ENCODE measurements at places on chromosomes 4 and X.

DNA sequence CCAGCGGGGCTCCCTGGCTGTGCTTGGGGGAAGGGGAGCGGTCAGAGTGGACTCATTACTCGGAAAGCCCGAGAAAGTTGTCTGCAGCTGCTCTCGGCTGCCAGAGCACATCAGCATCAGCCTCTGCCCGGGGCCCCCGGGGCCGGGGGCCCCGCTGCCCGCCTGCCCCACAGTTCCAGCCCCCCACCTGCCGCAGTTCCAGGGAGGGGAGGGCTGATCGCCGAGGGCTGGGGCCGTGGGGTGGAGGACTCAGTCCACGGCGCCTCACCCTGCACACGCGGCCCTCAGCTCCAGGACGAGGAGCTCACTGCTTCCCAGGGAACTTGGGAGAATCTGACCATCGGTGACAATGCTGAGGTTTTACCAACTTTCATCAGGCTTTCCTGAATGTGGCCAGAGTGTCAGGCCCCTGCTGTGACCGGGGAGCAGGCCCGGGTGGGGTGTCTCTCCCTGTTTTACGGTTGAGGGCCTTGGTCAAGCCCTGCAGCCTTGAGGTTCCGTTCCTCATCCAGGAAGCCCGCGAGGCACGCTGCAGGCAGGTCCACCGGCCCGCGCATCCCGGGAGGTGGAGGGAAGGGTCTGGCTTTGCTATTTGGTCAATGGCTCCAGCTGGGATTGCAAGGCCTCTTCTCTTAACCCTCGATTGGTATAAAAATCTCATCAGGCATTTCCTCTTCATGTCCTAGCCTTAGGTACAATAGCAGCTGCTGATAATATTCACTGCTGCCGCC, 57.2 kb downstream of the CPZ start:
- DNase-seq = no peak

DNA sequence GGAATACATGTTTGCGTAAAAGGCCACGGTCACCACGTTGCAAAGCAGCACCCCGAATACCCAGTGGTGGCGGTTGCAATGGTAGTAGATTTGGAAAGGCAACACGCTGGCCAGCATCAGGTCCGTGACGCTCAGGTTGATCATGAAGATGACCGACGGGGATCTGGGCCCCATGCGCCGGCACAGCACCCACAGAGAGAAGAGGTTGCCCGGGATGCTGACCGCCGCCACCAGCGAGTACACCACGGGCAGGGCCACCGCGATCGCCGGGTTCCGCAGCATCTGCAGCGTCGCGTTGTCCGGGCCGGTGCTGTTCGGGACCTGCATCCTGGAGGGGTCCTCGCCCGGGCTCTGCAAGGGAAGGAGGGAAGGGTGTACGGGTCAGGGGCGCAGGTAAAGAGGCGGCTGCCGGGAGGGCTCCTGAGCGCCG, 13.5 kb upstream of the ASMTL start:
- no peak for DNase-seq

DNA sequence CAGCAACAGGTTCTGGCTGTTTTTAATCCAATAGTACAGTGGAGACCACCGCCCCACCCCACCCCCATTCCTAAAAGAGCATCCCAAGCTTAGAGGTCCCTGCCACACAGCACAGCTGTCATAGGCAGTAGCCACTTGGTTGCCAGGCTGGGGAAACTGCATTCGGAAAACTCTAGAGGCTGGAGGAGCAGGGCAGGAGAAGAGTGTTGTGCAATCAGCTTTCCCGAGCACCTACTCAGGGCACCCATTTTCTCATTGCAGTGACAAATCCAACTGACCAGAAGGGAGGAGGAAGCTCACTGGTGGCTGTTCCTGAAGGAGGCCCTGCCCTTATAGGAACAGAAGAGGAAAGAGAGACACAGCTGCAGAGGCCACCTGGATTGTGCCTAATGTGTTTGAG, 1.1 kb downstream of the CXCL1 start:
- no peak for DNase-seq

- DNase-seq = no peak
These were observed 145.5 kb upstream of the DUSP21 start for GRCh38 chrX:44698357-44698756.

- no peak for DNase-seq
These were observed 331.1 kb upstream of the FSTL5 start for GRCh38 chr4:162494935-162495334.

Data from anterior cingulate cortex (tissue), 58 donors.